ENCODE measurements at places on chromosomes 13 and 19. TPM values are rescaled to one million over a fixed set of nuclear protein-coding genes. Genes with fewer than 3 reads are reported as not detected.

The CELF5 gene
- total RNA-seq: not detected

The C19orf33 gene
- not detected for total RNA-seq

The ADGRE3 gene
- total RNA-seq: not detected

The ZNF784 gene
- total RNA-seq: 5.6 TPM

The TUBA3C gene
- not detected for total RNA-seq

The ZNF98 gene
- not detected for total RNA-seq

The UNC13A gene
- under 0.01 TPM for total RNA-seq

The SLAIN1 gene
- total RNA-seq: 1.3 TPM

The ZNF627 gene
- total RNA-seq: 26.3 TPM

The HIPK4 gene
- total RNA-seq: 0.17 TPM

The PLIN5 gene
- not detected for total RNA-seq

The ADAMTSL5 gene
- total RNA-seq: 1.5 TPM

The LGALS7 gene
- total RNA-seq: not detected

The DCT gene
- under 0.01 TPM for total RNA-seq

The STAP2 gene
- 4.4 TPM for total RNA-seq

The WDR87 gene
- not detected for total RNA-seq

The PSG1 gene
- total RNA-seq: 0.51 TPM
